Fibroblast of upper back skin (primary cell): ENCODE measurements at places on chromosomes 5 and 9.

DNA sequence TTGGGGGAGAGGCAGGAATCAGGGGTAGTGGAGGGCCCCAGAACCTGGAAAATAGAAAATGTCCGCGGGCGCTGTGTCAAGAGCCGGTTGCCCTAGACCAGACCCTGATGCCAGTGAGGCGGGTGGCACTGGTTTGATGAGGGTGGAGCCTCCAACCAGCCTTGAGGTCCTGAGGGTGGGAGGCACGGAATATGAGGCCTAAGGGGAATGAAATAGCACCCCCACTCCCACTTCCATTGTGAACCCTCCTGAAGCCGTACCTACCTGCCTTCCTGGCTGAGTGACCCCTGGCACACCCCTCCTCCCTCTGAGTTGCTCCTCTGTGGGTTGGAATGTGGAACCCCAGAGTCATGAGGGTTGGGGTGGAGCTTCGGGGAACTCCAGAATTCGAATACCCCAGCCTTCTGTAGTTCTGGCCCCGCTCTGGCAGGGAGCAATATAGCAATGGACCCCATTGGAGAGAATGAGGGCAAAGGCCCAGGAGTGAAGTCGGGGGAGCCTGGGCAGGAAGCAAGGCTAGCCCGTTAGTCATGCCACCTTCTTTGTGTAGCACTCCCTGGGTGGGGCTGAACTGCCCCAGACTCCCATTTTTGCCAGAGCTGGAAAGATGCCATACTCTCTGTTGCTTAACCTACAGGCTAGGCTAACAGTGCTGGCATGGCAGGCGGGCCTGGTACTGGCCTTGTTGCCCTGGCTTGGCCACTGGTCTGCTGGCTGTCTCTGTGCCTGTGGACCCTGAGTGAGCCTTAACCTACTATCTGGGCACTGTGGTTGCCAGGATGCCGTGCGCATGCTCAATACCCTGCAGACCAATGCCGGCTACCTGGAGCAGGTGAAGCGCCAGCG lies 1.0 kb downstream of the FPGS start:
- no peak for DNase-seq

GRCh38 chr9:11103525-11103924 lies 490.7 kb upstream of the PTPRD start:
- DNase-seq: no peak

- no peak for DNase-seq
These were observed 41.1 kb upstream of the ALDOB start for GRCh38 chr9:101476576-101477208.

DNA sequence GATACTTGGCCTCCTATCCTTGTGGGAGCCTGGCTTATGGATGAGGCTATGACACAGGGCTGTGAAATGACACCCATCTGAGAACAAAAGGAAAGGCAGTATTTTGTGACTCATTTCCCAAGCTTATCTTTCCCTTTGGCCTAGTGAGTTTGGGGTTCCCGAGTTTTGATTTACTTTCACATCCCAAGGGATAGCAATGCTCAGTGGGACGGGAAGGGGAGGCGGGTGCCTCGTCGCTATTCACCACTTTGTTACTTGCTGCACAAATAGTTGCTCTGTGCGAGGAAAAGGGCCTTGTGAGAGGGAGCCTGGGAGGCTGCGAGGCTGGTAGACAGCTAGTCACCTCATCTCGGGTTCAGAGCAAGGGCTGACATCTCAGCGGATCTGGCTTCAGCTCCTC lies 59.1 kb upstream of the ENTREP1 start:
- DNase-seq: no peak

DNA sequence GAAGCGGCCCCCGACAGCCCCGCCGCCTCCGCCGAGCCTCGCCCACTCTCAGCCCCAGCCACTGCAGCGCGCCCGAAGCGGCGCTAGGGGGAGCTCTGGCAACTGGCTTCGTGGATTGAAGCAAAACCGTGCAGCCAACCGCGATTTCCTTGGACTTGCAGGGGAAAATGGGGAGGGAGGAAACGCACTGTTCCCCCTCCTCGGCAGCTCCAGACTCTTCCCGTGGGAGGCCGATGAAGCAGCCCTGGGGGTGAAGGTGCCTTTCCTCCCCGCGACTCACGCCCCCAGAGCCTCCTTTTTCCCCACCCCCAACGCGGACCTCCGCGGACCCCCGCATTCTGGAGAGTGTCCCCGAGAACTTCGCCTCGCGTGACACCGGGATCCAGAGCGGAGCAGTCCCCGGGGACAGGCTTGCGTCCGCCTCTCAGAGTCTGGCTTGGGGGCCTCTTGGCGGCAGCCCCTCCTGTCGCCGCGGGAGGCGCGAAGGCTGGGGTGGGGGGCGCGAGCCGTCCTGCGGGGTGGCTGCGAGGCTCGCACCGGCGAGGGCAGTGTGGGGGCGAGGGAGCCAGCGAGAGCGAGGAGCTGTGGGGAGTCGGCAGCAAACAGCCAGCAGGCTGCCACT lies 3.8 kb downstream of the IER5L start:
- DNase-seq: peak; percentile 94

DNA sequence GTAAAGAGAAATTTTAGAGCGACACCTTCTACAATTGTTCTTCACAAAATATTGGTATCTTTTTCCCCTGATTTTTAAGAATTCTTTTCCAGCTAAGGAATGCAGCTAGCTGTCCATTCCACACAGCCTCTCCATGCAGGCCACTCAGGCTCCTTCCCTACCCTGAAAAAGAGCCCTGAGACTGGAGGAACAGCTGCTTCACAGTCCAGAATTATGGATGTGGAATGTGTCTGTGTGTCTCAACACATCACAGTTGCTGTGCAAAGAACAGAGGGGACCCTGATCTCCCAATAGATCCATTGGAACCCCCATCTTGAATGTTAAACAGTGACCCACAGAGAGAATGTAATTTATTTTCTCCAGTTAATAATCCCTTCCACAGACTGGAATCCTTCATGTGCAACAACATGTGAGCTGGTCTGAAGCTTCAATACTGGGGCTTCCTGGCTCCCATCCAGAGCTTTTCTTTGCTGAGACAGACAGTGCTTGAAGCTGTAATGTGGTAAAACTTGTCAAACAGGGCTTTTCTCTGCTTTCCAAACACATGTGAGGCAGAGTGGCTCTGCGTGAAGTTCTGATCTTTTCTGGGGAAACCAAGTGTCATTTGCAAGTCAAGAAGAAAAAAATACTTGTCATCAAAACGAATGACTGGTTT lies 53.3 kb upstream of the SMC5 start:
- DNase-seq: no peak

GRCh38 chr9:3473405-3473804 lies 52.4 kb downstream of the RFX3 start:
- DNase-seq: no peak

- peak; percentile 19 for DNase-seq
These were observed 61.5 kb downstream of the TMEM167A start for GRCh38 chr5:83015676-83016075.

- no peak for DNase-seq
These were observed 66.1 kb downstream of the TRPM6 start for GRCh38 chr9:74821636-74822035.

DNA sequence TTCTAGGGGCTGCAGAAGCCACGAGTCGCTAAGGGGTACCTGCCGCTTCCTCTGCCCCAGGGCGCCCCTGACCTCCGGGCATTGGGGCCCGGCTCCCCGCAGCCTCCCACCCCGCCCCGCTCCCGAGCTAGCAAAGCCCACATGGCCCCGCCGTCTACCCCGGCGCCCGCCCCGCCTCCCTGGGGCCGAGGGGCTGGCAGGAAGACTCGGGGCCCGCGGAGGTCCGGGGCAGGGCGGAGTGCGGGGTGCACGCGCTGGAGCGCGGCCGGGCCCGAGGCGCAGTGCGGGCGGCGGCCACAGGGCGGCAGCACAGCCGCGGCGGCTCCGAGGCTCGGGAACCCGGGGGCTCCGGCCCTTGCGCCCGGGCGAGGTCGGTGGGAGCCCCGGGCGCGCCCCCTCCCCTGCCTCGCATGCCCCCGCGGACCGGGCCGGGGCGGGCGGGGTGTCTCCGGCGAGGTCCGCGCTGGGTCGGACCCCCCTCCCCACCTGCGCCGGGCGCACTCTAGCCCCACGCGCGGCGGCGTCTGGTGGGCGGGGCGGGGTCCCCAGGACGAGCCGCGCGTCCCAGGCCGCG lies 6.7 kb downstream of the NRARP start:
- no peak for DNase-seq

- DNase-seq: no peak
These were observed 86.0 kb downstream of the PAX5 start for GRCh38 chr9:36948051-36948450.

- DNase-seq: no peak
These were observed 8.2 kb upstream of the TNFAIP8 start for GRCh38 chr5:119347574-119347973.

DNA sequence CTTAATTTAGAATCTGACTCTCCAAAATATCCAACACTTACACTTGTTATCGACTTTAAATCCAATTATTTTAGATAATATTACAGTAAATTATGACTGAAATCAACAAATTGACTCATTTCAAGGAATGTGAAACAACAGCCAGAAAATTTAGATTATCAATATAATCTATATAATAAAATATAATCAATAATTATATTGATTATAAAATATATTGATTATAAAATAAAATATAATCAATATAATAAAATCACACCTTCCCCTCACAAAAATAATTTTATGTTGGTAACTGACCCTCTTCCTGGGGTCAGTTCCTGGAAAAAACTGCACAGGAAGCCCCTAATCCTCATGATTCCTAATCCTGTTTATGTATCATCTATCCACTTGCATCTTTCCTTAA lies 91.1 kb downstream of the CEMIP2 start:
- DNase-seq: no peak

GRCh38 chr9:134049236-134049635 lies 18.6 kb downstream of the BRD3 start:
- no peak for DNase-seq

DNA sequence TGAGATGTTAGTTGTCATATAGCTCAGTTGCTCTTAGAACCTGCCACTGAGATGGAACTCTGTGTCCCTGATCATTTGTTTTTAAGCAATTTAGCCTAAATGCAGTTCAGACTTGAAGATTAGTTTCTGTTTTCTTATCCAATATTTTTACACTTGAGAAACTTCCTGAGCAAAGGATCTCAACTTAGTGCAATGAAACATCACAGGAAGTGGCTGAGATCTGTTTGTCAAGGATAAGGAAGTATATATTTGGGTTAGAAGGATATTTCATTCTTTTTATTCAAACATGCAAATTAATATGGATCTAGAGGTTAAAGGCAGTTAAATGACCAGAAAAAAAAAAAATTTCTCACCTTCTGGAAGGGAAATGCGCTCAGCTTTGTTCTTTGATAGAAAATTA lies 19.7 kb upstream of the F2R start:
- no peak for DNase-seq

DNA sequence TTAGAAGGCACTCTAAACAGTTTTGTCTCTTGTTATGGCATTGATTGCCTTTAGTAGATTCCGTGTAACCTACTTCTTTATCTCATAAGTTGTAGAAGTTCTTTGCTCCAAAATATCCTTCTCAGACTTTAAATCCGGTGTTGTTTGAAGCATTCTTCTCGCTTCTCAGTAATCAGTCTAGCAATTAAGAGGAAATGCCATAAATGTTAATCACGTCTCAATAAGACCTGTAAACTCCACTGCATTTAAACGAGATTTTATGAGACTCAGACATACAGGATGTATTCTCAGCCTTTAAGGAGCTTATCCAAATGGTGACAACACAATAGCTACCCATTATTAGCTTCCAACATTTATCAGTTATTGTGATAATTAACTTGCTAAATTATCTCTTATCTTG lies 7.7 kb upstream of the C5 start:
- DNase-seq: no peak

DNA sequence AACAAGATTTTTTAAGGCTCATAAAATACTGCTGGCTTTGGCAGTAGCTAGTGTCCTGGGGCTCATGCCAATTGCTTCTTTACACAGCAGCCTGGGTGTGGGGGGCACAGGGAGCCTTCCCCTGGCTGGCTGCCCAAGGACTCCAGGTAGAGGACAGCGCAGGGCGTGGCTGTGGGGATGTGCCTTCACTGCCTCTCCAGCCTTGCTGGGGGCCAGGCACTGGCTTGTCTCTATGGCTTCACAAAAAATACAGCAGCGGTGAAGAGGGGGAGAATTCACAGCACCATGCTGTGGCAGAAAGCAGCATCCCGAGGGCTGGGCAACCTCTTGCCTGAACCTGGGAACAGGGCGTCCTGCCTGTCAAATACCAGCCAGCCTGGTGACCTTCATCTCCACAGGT lies 57.4 kb downstream of the DAP start:
- no peak for DNase-seq

GRCh38 chr5:6542421-6543345 lies 90.2 kb downstream of the NSUN2 start:
- DNase-seq: no peak
